Stimulated activated CD8-positive, alpha-beta memory T cell treated with anti-CD3 and anti-CD28 coated beads, Interleukin-4, amount 100 ng/mL, for 4 hours (primary cell): ENCODE measurements at places on chromosomes 4 and X.

DNA sequence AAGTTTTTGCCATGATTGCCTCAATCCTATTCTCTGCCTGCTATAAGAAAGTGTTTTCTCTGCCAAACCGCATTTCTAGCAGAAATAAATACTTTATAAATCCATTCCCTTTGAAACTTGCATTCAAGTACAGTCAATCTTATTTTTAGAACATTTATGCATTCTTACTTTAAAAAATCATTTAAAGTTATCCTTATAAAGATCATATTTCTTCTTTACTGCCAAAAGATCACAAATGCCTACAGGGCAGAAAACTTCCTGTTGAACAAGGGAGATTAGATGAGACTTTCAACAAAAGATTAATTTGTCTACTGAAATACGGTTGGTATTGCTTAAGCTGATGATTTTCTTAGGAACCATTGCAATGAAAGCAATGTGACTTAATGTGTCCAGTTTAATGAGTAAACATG lies 207.2 kb upstream of the SLIT2 start:
- no peak for DNase-seq

DNA sequence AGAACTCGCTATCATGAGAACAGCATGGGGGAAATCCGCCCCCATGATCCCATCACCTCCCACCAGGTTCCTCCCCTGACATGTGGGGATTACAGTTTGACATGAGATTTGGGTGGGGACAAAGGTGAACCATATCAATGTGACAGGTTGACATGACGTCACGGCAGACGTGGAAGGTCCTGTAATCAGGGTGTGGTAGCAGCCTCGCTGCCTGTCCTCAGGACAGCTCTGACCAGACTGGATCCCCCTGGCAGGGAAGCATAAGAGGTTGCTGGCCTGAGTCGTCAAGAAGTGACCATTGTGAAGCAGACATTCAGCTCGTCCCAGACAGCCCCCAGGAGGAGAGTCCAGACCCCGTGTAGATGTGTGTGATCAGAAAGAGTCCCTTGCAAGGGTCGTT lies 104.6 kb downstream of the TNIP2 start:
- DNase-seq = no peak

GRCh38 chrX:13662355-13662791 lies 9.4 kb downstream of the TCEANC start:
- no peak for DNase-seq

- DNase-seq = no peak
Measured at GRCh38 chr4:15006416-15007024, 4.2 kb downstream of the CPEB2 start.
